ENCODE measurements at places on chromosomes 11 and 22.
A peak's percentile ranks its signal among the peaks of the same experiment; 100 is the strongest.

GRCh38 chr11:9263840-9264315 lies 1.3 kb downstream of the DENND5A start:
- DNase-seq = peak; percentile 38

GRCh38 chr11:86608251-86608799 lies 64.1 kb downstream of the ME3 start:
- no peak for DNase-seq

DNA sequence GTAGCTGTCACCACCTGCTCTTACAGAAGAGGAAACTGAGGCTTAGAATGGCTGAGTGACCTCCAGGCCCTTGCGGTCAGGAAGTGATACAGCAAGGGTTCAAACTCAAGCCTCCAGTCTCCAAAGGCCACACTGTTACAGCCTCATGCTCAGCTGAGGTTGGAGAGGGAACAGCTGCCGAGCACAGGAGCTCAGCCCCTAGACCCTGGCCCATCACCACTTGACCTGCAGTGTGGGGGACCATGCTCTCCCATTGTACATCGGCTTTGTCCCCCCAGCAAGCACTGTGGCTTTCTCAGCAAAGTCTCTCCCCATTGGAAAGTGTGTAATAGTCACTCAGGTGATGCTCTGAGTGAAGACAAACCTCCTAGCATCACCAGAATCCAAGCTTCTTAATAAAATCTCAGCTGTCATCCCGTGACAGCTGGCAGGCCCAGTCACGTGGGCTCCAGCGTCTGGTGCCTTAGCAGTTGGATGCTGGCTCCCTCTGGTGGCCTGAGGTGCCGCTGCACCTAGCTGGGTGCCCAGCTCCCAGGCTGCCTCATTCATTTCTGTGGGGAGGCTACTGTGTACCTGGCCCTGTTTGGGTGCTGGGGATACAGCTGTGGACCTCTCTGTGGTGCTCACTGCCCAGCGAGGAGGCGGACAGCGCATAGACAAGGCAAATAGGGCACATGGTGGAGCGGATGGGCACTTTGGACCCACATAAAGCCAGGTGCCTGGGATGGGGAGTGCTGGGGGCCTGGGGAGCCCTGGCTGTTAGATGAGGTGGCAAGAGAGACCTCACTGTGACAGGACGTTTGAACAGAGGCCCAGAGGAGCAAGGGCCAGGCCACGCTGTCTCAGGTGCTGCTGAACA lies 19.1 kb upstream of the MYRF start:
- peak; percentile 63 for DNase-seq

DNA sequence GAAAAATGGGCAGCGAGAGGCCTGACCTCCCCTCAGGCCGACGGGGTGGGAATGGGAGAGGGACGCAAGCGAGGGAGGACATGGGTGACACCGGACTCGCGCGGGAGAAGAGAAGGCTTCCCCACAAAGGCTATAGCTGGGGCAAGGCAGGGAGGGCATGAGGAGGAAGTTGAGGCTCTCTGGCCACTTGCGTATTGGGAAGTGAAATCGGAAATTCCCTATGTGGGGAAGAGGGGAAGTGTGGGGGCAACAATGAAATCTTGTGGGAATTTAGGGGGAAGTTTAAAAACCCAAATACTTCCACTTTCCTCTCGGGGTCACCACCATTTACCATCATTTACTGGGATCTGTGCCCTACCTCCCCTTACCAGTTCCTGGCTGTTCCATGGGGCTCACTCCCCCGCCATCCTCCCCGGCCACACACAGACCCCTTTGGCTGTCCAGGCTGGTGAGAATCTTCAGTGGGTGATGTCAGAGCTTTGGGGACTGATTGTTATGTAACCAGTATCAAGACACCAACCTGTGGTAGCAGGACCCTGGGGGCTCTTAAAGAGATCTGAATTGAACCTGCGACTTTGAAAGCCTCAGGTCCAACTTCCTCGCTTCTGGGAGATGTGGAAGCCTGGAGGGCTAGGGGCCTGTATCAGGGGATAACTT lies 951 bp upstream of the EHD1 start:
- no peak for DNase-seq

GRCh38 chr22:19603767-19604166 lies 79.6 kb upstream of the CLDN5 start:
- DNase-seq = no peak

DNA sequence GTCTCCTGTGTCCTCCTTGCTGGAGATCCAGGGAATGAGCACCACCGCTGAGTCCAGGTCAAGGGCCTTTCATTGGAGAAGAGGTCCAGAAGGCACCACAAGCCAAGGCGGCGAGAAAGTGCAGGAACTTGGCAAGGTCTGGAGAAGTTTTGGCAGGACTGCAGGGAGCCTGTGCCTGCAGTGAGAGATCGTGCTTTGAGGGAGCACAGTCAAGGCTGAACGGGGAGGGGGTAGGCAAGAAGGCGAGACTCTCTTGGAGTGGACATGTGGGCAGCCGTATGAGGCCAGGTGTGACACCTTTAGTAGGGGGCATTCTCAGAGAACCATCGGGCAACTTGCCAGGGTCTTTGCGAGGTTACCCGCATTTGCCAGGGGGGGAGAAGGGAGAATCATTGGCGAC lies 30.5 kb downstream of the LRRC10B start:
- no peak for DNase-seq

- DNase-seq = no peak
Measured at GRCh38 chr11:111344032-111344431, 35.0 kb downstream of the POU2AF1 start.

- DNase-seq = no peak
Measured at GRCh38 chr11:9803685-9804418, 140.0 kb downstream of the SWAP70 start.

GRCh38 chr22:28008056-28008455 lies 89.0 kb upstream of the PITPNB start:
- DNase-seq = no peak

DNA sequence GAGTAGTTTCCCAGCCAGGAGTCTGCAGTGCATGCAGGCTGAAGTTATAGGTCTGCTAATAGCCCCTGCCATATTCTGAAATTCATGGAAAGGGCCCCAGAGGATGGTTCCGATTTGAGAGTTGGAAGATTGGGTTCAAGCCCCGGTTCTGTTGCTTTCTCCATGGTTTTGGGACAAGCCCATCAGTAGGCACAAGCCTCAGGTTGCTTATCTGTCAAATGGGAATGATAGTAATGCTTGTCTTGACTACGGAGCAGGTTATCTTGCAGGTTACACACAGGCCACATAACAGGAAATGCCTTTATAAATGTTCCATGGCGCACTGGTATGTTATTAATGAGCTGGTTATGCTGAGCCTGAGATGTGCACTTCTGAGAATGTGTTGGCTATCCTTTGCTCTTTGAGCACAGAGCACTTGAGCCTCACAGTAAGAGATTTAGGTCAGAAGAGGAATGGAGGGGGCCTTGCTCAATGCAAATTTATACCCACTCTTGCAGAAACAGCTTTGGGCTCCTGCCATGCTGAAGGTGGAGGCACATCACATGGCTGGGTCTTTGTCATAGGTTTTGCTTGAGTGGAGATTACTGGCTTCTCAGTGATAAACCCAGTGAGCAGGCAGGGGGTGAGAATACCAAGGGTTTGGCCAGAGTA lies 47.1 kb downstream of the ZNRF3 start:
- DNase-seq = no peak

- no peak for DNase-seq
Measured at GRCh38 chr22:25364736-25365241, 145.3 kb downstream of the CRYBB2 start.

GRCh38 chr11:76797341-76798201 lies 14.4 kb downstream of the TSKU start:
- no peak for DNase-seq

- no peak for DNase-seq
Measured at GRCh38 chr11:46369458-46370152, 11.9 kb upstream of the MDK start.

DNA sequence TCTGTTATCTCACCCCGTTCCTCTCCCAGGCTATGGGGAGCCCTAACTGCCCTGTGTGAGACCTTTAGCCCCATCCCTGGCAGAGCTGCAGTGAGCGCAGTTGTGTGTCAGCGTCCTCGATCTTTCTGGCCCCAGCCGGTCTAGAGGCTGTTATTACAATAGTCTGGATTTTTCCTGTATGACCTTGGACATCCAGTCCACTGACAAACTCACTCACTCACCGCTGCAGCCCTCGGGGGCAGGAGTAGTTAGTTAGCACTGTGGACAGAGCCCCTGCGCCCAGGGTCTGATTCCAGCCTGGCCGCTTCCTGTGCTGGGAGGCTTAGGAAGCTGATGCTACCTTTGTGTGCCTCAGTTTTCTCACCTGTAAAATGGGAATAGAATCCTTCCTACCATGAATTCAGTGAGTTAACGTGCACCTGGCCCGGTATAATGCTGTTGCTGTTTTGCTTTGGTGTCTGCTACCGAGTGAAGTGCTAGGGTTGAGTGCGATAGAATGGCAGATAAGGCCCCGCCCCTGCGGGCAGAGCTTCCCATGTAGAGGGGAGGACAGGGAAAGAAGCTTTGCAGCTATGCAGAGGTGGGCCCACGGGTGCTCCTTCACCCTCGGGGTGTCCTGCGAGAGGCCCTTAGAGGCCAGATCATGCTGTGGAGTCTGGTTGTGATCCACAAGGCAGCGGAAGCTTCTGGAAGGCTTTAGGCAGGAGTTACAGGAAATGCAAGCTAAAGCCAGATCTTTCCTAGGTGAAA lies 3.0 kb downstream of the LRP5 start:
- no peak for DNase-seq

GRCh38 chr11:17116117-17116516 lies 38.6 kb upstream of the RPS13 start:
- DNase-seq = no peak

DNA sequence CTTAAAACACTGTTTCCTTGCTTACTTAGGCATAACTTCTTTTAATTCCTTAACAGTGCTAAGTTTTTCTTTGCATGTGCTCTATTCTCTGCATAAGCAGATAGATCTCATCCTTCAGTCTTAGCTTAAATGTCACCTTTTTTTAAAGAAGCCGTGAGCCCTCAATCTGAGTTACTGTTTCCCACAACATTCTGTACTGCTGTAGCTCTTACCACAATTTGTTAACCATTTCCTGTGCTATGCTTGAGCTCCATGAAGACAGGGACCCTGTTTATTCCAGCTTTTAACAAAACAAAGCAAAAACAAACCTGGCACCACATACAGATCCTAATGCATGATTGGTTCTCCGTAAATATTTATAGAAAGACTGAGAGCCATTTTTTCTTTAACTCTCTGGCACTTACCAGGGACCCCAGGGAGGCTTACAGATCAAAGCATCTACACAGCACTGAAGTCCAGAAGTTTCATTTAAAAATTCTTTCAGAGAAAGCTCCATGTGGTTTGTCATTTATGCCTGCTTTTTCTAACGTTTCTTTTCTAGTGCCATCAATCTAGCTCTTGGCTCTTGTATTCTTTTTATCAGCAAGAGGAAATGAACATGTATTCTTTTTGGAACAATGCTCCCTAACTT lies 74.9 kb downstream of the DYNC2H1 start:
- DNase-seq = no peak

DNA sequence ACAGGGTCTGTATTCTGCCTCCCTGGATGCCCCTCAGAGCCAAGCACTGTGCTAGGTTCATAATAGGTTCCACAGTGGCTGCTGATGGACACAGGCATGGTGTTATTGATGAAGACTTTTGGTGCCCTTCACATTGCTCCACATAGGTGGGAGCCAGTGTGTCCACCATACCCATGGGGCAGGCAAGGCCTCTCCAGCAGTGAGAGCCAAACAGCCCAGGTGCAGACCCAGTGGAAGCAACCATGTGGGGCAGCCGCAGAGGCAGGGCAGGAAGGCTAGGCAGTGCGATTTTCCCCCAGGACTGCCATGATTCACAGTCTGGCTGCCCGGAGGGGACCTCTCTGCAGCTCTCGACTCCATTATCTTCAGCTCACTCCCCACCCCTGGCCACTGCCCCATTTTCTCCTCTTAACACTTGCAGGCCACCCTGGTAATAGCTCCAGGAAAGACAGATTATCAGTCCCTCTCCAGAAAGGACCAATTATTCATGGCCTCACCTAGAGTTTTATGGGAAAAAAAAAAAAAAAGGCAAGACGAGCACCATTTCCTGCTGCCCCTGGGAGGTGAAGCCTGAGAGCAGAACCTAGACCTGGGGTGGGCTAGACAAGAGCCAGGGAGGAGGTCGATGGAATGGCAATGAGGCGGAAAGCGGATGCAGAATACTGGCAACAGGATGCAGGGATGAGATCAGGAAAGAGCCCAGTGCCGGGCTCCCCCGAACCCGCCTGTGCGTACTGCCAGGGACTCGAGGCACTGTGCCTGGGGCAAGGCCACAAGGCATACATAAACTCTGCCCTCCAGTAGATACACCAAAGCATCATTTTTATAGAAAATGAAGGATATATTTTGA lies 343.0 kb upstream of the NCAM1 start:
- DNase-seq = no peak

DNA sequence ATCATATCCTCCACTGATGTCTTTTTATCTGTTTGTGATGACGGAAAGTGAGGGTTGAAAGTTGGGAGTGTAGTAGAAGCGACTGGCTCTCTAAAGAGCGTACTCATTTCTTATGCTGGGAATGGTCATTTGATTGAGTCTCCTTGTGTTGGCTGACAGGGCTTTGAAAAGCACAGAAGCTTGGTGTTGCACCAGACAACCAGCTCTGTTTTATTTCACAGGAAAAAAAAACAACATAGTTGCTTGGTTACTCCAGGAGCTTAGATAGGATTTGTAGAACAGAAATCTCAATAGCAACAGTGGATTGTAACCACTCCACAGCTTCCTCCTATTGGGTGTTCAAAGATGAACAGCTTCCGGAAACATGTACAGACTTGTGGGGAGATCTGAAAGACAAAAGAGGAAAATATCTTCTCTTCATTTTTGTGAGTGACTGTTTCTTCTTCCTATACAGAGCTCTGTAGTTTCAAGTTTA lies 2.7 kb downstream of the RBM14 start:
- DNase-seq = no peak

- DNase-seq = no peak
Measured at GRCh38 chr11:23425381-23425780, 565.1 kb upstream of the CCDC179 start.

DNA sequence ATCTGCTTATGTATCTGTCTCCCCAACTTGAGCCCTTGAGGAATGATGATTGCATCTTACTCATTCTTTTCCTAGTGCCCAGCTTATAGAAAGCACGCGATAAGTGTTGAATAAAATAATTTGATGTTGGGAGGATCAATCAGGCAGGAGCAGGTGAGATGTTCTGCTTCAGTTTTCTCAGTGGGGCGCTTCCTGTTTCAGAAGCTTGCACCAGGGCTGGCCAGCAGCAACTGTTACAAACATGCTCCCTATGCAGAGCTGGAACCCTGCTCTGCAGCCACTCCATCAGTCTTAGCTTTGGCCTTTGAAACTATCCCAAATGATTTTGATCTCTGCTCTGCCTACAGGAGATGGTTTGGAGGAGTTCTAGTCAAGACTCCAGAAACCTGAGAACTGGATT lies 3.9 kb downstream of the ENDOD1 start:
- DNase-seq = no peak

DNA sequence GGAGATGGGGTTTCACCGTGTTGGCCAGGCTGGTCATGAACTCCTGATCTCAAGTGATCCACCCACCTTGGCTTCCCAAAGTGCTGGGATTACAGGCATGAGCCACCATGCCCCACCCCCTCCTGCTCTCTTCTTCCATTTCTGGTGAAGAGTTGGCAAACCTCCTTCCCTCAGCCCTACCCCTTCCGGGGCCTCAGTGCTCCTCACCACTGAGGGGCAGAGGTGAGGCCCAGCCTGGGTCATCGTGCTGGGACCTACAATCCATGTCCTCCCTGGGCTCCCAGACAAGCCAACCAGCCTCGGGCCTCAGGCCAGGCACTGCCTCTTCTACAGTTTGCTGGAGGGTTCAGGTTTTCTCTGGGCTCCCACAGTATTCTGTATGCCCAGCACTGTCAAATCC lies 14.8 kb upstream of the TPBGL start:
- DNase-seq = no peak

- DNase-seq = no peak
Measured at GRCh38 chr22:24384131-24384530, 43.3 kb upstream of the ADORA2A start.

- DNase-seq = no peak
Measured at GRCh38 chr11:2788168-2789071, 88.6 kb upstream of the KCNQ1OT1 start.
